ENCODE measurements at places on chromosomes 3 and 15. TPM values are rescaled to one million over a fixed set of nuclear protein-coding genes. Genes with fewer than 3 reads are reported as not detected.
A peak's percentile ranks its signal among the peaks of the same experiment; 100 is the strongest.

RBM6 gene
- 193 TPM for total RNA-seq

C3orf52 gene
- total RNA-seq = not detected

UPK1B gene
- total RNA-seq = not detected

CCR3 gene
- 1.5 TPM for total RNA-seq

MINAR1 gene
- total RNA-seq = 0.59 TPM

CHDH gene
- 1.6 TPM for total RNA-seq

GOLGA6L9 gene
- total RNA-seq = 4.3 TPM

DNA sequence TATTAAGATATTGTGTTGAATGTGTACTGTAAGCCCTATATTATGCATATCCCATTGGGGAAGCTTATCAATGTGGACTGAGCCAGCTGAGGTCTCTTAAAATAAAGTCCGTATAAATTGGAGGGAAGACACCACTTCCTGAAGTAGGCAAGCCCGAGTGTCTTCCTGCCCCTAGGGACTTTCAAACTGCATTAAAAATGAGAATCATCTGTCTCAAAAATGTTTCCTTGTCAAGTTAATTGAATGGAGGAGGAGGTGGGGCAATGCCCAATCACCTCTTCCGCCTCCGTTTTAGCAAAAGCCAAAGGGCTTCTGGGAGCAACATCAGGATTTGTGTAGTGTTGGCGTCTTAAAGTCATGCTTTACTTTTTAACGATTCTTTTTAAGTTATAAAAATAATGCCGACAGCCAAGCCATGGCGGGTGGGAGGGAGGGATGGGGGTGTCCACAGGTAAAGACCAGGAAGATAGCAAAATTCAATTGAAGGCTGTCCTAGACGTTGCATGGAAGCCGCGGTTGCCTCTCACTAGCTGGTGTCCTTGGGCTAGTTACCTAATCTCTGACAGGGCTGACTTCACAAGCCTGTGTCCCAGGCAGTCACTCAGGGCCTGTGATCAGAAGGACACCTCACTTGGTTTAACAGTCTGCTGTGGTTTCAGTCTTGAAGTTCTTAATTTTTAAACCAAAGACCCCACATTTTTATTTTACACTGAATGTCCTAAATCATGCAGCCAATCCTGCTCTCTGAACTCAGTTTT lies 524.9 kb upstream of the PROK2 start:
- H3K27ac ChIP-seq = peak overlapping the region; percentile 29
- H3K4me1 ChIP-seq = peaks cover 19% of the 10 kb centered on the region
- DNase-seq = no peak
- no peak overlapping the region for H3K4me3 ChIP-seq

DNA sequence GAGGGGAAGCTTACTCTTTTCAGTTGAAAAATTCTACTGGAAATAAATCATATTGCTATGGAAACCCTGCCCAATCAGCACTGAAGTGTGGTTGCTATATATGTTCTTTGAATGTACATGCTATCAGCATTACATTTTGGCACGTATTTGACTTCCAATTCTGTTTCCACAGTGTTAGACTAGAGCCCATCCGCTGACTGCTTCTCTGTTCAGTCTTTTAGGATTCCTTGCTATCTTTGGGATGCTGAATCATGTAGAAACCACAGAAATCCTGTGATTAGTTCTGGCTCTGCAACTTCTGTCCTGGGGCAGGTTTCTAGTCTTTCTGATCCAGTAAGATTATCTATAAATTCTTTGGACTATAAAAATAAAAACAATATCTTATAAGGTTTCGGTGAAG lies 128.2 kb upstream of the SLC7A14 start:
- no peaks in the 10 kb centered on the region for H3K4me1 ChIP-seq
- no peaks in the 10 kb centered on the region for H3K27me3 ChIP-seq
- H3K4me3 ChIP-seq = no peak overlapping the region
- no peak for DNase-seq

- H3K27me3 ChIP-seq = no peaks in the 10 kb centered on the region
- H3K4me3 ChIP-seq = no peak overlapping the region
- no peaks in the 10 kb centered on the region for H3K4me1 ChIP-seq
- H3K36me3 ChIP-seq = no peaks in the 10 kb centered on the region
Measured at GRCh38 chr15:82798531-82799166, 7.2 kb downstream of the FSD2 start.

DNA sequence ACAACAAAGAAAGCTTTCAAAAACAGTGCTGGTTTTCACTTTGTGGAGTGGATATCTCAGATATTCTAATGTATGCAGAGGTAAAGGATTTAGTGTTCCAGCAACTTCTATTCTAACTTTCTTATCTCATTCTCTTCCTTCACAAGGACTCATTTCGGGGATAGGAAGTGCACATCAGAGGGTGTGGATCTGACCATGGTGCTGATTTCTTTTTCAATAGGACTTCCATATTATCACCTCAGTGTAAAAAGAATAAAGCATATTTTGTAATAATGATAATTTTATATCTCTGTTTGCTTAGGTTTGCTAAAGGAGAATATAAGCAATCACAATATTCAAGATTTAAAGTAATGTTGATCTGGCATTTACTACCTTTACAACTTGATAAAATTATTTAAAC lies 12.5 kb upstream of the CADM2 start:
- no peak overlapping the region for H3K4me3 ChIP-seq
- no peak for DNase-seq

DNA sequence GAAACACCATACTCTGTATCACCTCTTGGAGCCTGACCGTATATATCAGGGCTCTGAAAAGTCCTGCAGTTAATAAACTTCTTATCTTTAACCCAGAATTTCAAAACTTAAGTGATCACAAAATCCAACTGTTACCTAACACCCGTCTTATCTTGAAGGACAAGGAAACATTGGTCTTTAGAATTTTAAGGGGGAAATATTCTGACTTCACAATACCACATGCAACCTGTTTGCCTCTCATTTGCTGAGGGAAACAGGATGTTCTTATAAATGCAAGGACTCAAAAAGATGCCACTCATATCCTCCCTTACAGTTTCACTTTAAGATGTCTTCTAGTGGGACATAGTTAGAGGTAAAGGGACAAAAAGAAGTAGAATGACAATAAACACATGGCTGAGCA lies 67.9 kb downstream of the CRTC3 start:
- H3K4me3 ChIP-seq = no peak overlapping the region
- peaks cover 42% of the 10 kb centered on the region for H3K4me1 ChIP-seq
- peak overlapping the region; percentile 82 for H3K27ac ChIP-seq

- H3K27me3 ChIP-seq = no peaks in the 10 kb centered on the region
- DNase-seq = no peak
- no peak overlapping the region for H3K4me3 ChIP-seq
Measured at GRCh38 chr3:73812054-73812453, 187.3 kb upstream of the PDZRN3 start.

DNA sequence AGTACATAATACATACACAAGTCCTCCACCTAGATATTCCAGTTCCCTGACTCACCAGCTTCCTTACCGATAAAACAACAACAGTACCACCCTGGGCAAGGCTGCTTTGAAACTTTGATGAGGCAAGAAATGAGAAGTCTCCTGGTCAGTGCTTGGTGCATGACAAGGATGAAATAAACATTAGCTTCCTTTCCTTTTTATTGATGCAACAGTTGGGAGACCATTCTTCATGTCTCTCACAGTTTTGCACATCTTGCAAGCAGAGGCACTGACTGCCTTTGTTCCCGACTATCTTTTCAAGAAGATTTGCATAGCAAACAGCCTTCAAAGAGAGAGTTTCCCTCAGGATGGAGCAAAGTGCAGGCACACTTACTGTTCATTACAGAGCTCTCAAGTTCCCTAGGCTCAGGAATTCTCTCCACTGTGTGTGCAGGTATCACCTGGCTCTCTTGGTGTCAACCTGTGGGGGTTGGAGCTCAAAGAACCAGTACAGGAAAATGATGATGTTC lies 65.2 kb downstream of the MYLK start:
- no peaks in the 10 kb centered on the region for H3K36me3 ChIP-seq
- no peaks in the 10 kb centered on the region for H3K4me1 ChIP-seq
- H3K27me3 ChIP-seq = no peaks in the 10 kb centered on the region
- DNase-seq = no peak
- no peak overlapping the region for H3K27ac ChIP-seq
- H3K4me3 ChIP-seq = no peak overlapping the region

GRCh38 chr3:14837186-14837877 lies 18.6 kb downstream of the FGD5 start:
- DNase-seq = no peak
- no peak overlapping the region for H3K27ac ChIP-seq
- H3K4me3 ChIP-seq = no peak overlapping the region
- no peaks in the 10 kb centered on the region for H3K27me3 ChIP-seq
- no peaks in the 10 kb centered on the region for H3K4me1 ChIP-seq

- H3K27me3 ChIP-seq = no peaks in the 10 kb centered on the region
- no peak for DNase-seq
- no peak overlapping the region for H3K4me3 ChIP-seq
- no peaks in the 10 kb centered on the region for H3K4me1 ChIP-seq
- H3K27ac ChIP-seq = no peak overlapping the region
Measured at GRCh38 chr3:116741467-116741866, 31.9 kb downstream of the TUSC7 start.

- no peaks in the 10 kb centered on the region for H3K27me3 ChIP-seq
- H3K27ac ChIP-seq = no peak overlapping the region
- H3K4me3 ChIP-seq = no peak overlapping the region
- DNase-seq = no peak
Measured at GRCh38 chr15:78203346-78204225, 30.8 kb downstream of the ACSBG1 start.

DNA sequence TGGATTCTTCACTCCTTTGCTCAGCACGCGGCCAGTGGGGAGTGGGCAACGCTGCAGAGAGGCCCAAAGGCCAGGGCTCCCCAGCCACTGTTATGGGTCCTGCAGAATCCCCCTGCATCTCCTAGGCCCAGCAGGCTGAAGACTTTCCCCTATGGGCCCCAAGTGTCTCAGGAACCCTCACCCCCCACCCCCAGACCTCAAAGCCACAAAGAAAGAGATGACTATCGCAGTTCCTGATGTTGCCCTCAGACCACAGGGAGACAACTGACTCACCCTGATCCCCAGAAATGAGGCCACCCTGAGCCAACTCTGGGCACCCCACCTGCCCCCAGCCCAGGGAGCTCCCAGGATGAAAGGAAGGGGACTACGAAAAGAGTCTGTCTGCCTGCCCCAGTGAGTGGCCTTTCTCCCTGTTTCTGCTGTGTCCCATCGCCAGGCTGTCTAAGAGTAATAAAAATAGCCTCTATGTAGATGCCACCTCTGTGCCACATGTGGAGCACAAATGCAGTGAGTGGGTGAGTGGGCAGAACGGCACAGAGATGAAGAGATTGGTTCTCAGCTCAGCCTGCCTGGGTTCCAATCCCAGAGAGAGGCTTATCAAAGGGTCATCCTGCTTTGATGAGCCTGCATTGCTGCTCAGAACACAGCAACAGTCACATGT lies 283.0 kb downstream of the UACA start:
- peaks cover 21% of the 10 kb centered on the region for H3K27me3 ChIP-seq
- peaks cover 55% of the 10 kb centered on the region for H3K4me1 ChIP-seq
- H3K4me3 ChIP-seq = no peak overlapping the region
- no peaks in the 10 kb centered on the region for H3K36me3 ChIP-seq
- peak; percentile 72 for DNase-seq
- H3K27ac ChIP-seq = no peak overlapping the region

- no peaks in the 10 kb centered on the region for H3K4me1 ChIP-seq
- H3K4me3 ChIP-seq = no peak overlapping the region
- H3K36me3 ChIP-seq = no peaks in the 10 kb centered on the region
- H3K27ac ChIP-seq = no peak overlapping the region
- no peaks in the 10 kb centered on the region for H3K27me3 ChIP-seq
- no peak for DNase-seq
Measured at GRCh38 chr15:88269356-88270062, 13.0 kb upstream of the NTRK3 start.

DNA sequence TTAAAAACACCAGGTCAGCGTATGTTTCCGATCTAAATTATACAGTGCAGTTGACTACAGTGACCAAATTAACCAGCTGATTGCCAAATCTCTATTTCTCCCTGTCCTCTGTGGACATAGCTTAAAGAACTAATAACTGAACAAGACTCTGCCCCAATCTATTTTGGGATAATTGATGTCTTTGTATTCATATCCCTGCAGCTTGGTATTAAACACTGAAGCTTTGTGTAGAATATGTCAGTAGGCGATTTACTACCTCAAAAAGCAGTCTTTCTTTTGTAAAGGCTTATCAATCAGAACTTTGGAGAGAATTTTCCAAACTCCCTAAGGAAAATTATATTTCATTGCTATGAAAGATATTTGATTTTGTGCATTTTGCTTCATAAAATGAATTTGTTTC lies 258.2 kb downstream of the SOX2 start:
- no peaks in the 10 kb centered on the region for H3K4me1 ChIP-seq
- H3K36me3 ChIP-seq = no peaks in the 10 kb centered on the region
- DNase-seq = no peak

- no peaks in the 10 kb centered on the region for H3K27me3 ChIP-seq
- H3K27ac ChIP-seq = no peak overlapping the region
- no peaks in the 10 kb centered on the region for H3K36me3 ChIP-seq
- H3K4me1 ChIP-seq = no peaks in the 10 kb centered on the region
Measured at GRCh38 chr15:58396181-58396580, 35.6 kb upstream of the LIPC start.

- DNase-seq = peak; percentile 86
- H3K4me3 ChIP-seq = no peak overlapping the region
Measured at GRCh38 chr15:79380755-79381497, 51.2 kb upstream of the MINAR1 start.

DNA sequence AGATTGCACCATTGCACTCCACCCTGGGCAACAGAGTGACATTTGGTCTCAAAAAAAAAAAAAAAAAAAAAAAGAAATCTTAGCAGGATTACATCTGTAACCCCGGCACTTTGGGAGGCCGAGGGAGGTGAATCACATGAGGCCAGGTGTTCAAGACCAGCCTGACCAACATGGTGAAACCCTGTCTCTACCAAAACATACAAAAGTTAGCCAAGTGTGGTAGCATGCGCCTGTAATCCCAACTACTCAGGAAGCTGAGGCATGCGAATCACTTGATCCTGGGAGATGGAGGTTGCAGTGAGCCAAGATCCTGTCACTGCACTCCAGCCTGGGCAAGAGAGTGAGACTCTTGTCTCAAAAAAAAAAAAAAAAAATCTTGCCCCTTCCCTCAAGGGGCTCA lies 40.4 kb downstream of the LIPC start:
- H3K36me3 ChIP-seq = no peaks in the 10 kb centered on the region
- H3K4me1 ChIP-seq = peaks cover 60% of the 10 kb centered on the region
- no peaks in the 10 kb centered on the region for H3K27me3 ChIP-seq
- H3K4me3 ChIP-seq = no peak overlapping the region

DNA sequence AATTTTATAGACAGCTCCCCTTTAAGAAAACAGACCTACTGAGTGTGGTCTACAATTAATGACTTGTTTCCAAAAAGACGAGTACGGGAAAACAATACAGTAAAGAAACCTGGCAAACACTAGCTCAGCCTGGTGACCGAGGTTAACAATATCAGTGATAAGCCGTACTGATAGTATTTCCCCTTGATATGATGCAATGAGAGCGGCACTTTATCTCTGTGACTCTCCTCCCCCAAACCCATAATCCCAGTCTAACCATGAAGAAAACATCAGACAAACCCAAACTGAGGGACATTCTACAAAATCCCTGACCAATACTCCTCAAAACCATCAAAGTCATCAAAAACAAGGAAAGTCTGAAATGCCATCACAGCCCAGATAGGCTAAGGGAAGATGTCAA lies 8.2 kb downstream of the DENND4A start:
- H3K27me3 ChIP-seq = no peaks in the 10 kb centered on the region
- no peak overlapping the region for H3K4me3 ChIP-seq
- peaks cover 11% of the 10 kb centered on the region for H3K4me1 ChIP-seq
- H3K27ac ChIP-seq = no peak overlapping the region
- no peak for DNase-seq
- H3K36me3 ChIP-seq = peaks cover 6% of the 10 kb centered on the region
